ENCODE measurements at places on chromosomes 1 and 21.
A peak's percentile ranks its signal among the peaks of the same experiment; 100 is the strongest.

GRCh38 chr1:29179641-29180184 is 2.0 kb downstream of the SRSF4 start:
- no peak for DNase-seq

DNA sequence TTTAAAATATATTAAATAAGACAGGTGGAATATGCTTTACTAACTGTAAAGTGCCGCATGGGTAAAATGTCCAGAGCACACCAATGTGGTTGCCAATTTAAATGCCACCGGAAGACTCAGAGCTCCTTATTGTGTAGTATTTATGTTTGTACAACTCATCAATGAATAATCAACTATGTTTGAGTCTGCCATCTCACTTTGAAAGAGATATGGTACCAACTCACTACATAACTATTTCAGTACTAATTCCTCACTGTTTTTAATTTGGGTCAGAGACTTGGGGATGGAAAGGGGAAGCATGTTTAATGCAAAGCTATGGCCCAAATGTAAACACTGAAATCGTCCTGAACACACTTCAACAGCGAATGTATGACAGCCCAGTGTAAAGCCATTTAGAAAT is 144.8 kb downstream of the NR5A2 start:
- no peak for DNase-seq

- DNase-seq, result no peak
Measured at GRCh38 chr1:208154679-208155642, 89.2 kb downstream of the PLXNA2 start.

DNA sequence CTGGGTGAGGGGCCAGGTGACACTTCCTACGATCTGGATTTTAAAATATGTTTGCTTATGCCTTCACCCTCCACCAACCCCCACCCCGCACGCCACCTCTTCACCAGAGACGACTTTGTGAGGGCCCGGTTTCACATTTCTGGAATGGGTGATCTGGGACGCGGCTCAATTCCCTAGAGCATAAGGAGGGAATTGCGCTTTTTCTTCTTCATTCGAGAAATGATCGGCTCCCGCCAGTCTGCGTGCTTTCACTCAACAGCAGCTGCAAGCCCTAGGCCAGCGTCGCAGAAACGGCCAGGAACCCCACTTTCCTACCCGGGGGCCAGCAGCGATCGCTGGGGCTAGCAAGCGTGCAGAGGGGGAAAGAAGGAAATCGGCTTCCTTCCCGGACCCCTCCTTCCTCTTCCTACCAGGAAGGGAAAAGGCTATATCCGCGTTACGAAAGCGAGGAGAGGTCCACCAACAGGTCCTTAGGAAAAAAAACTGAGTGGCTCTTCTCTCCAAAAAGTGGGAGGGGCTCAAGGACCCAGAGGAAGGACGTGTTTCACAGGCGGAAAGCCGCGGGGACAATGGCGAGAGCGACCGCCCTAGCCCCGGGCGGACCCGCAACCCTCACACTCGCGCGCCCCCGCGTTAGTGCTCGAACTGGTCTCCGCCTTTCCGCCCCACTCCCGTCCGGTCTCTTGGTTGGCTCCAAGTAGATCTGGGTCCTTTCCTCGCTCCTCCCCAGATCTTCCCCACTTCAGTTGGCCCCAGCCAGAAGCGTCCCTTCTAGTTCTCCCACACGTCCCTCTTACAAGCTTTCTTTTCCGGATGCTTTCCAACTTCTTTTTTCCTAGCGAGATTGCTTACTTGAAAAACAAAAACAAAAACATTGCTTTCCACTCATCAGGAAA is 1.1 kb upstream of the ADAMTS1 start:
- DNase-seq, result peak; percentile 74

GRCh38 chr1:108551137-108551862 is 8.6 kb upstream of the EEIG2 start:
- DNase-seq, result no peak

- no peak for DNase-seq
Measured at GRCh38 chr1:206517784-206518183, 10.5 kb downstream of the RASSF5 start.

DNA sequence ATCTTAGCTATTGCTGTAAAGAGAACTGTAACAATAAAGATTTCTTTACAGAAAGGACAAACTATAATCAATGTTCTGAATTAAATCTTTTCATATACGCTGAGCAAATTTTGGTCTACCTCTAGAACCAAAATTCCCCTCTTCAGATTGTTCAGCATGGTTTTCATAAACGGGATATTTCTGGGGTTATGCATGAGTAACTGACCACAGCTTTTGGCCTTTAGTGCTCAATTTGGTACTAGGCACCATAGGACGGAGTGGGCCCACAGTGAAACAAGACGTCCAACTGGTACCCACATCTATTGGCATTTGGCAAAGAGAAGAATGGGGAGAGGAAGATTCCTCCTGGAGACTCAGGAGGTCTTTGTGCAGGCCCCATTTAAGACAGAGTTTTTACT is 184.5 kb downstream of the TGFBR3 start:
- no peak for DNase-seq

GRCh38 chr1:185681034-185681633 is 53.1 kb upstream of the HMCN1 start:
- no peak for DNase-seq

DNA sequence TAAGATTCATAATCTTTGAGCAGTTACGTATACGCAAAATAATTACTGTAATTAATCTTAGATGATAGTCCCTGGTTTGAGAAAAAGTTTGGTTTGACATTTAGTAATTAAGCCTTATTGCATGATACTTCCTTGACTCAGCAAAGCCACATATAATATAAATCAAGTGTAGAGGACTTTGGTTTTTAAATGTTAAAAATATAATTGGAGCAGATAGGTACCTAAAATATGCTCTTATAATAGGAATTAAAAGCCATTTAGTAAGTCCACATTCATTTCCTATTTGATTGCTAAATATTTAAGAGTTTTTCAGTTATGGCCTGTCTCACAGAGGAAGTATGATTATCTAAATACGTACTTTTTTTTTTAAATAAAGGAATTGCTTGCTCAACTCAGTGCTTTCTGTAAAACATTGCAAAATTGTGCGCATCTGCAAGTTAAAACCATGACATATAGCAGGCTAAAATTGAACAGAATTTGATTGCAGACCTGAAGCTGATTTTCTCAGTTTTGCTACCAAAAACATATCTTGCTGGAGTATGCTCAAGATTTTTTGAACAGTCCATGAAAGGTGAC is 20.4 kb downstream of the RPE65 start:
- DNase-seq, result no peak

DNA sequence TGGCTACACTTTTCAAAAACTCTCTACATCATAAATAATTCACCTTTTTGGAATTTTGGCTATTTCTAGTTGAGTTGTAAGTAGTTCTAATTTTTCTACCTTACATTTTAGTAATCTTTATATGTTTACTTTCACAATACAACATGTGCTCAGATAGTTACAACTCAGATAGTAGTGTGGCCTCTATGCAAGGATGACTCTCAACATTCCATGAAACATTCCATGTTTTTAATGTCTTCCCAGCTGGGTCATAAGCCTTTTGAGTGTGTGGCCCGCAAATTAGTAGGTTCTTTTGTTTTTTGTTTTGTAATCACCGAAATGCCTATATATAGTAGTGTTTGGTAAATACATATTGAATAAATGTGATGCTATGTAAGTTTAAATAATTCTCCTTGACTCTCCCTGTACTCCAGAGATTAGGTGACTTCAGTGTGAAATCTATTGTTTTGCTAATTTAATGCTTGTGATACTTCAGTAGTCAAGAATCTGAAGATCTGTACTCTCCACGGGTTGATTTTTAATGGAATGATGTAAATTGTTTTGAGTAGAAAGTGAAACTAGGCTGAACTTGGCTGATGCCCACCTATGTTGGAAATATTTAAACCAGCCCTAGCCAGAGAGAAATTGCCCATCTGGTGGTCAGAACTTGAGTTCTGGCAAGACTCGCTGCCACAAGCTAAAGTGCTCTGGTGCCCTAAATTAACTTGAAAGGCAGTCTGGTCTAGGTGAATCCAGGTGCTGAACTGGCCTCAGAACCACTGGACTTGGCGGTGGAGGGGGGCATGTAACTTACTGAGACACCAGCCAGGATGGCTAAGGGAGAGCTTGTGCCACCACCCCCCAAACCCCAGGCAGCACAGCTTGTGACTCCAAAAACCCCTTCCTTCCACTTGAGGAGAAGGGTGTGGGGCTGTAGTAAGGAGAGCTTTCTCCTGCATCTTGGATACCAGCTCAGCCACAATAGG is 165.6 kb downstream of the USP25 start:
- DNase-seq, result no peak

DNA sequence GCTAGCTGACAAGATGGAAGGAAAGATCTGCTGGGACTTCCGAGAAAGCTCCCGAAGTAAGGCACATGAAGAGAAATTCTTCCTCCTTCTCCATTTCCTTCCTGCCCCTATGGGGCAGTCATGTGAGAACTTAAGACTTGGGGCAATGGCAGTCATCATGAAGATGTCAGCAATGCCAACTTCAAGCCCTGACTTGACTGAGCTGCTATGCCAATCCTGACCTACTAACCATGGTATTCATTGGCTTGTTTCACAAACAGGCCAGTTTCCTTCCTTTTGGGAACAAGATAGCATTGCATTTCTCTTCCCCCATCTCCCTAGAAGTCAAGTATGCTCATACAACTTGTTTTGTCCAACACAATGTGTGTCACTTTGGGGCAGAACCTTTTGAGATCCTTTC is 25.5 kb downstream of the GRIK1 start:
- DNase-seq, result no peak

- DNase-seq, result no peak
Measured at GRCh38 chr1:182303778-182304177, 87.8 kb downstream of the GLUL start.

GRCh38 chr1:68291688-68292384 is 59.5 kb upstream of the WLS start:
- no peak for DNase-seq

DNA sequence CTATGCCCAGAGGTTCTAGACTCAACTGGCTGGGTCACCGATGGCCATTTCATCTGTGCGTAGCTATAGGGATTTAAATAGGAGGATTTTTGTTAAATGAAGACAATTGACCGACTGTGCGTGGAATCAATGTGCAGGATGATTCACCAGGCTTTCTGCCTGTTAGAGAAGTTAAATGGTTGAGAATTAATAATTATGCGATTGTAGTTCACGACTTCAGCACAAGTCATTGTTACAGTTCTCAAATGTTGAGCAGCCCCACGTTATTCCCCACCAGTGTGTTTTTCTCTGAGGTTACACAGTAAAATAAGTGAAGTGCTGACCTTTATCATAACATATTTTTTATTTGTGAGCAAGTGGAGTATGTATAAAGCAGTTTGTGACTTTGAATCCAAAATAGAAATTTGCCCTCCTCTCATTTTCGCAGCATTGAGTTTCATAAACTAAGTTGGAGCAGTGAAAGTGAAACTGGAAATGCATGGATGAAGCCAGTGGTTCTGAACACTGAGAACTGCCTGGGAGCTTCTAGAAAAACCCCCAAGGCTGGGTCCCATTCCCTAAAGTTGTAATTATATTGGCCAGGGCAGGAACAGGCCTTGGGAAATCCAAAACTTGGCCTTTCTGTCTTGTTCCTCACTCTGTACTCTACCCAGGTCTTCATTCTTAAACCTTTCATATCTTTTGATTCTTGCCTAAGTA is 102.6 kb downstream of the GALNT2 start:
- no peak for DNase-seq

- DNase-seq, result no peak
Measured at GRCh38 chr1:28136169-28136921, 40.1 kb downstream of the PTAFR start.

- DNase-seq, result no peak
Measured at GRCh38 chr1:230867101-230867902, 1.0 kb downstream of the C1orf198 start.

DNA sequence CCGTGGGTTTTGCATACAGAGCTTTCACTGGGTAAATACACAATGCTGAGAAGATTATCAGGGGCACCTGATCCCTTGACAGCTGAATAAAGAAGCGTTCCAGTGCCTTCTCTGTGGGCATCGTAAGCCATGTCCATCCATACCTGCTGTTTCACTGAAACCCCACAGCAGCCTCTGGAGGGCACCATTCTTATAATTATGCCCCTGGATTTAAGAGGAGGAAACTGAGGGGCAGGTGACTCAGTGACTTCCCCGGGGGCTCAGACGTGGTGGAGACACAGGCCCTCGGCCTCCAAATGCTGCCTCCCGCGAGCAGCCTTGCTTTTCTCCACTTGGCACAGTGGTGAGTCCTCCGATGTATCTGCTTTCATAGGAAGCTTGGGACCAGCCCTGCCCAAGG is 56.7 kb downstream of the B3GALT5 start:
- DNase-seq, result no peak

DNA sequence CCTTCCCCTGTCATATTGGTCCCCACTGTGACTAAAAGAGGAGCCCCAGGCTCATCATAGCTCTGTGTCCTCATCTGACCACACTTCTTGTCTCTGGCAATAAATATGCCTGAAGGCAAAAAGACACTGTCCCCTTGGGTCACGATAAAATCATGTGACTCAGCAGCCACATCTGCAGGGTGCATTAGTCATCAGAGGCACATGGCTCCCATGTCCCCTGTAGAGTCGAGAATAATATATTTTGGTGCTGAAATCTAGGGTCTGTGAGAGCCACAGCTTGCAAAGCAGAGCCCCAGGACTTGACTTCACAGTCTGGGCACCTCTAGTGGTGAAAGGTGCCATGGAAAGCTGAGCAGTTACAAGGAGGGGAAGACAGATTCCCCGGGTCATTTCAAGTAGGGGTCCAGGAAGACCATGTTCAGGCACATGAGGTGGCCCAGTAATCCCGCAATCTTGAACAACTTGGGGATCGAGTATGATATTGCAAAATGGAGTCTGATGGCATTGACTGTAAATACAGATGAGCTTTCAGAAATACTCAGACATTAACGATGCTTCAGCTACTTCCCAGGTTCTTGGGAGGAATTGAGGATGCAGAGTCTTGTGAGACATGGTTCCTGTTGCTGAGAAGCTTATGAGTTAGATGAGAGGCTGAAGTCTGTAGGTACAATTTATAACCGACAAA is 68.6 kb downstream of the SLC35F3 start:
- no peak for DNase-seq

DNA sequence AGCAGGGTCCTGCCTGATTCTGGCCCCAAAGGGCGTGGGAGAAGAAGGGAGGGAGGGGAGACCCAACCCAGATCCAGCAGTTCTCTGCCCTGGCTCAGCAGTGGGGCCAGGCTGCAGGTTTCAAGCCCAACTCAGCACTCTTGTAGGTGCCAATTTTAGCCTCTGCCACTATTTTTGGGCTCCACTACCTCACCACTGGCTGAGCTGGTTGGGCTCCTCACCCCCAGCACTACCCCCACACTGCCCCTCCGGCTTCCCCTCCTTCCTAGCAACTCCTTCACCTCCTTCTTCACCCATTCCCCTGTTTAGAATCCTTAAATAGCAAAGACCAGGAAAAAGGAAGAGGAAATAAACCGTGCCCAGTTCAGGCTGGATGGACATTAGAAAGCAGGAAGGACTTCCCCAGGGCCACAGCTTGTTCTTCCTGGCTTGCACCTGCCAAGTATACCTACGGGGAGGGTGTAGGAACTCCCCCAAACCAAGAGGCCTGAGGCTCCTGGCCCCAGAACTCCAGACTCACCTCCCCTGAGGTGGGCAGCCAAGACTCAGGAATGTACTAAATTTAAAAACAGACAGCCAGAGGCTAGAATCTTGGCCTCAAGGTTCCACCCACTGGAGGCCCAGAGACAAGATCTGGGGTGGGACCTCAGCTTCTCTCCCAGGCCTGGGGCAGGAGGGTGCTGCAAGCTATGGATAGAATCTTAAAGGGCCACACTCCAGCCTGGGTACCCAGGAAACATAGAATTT is 1.4 kb upstream of the ARHGEF2 start:
- no peak for DNase-seq

Data from amygdala (tissue), 56 donors.